Psoas muscle (tissue), 8 donors: ENCODE measurements at places on chromosomes 7 and 10.

DNA sequence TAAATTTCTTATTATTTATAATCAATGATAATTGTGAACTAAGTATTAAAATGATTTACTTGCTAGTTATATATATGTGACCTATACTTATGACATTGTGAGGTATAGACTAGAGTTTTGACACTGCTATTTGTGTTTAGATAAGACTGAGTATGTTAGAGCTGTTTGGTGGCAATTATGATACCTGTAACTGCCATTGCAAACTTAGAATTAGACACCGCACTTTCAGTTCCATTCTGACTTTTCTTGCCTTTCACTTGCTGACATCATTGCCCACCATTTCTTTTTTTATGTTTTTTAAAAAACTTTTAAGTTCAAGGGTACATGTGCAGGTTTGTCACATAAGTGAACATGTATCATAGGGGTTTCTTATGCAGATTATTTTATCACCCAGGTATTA, 214.5 kb downstream of the MBL2 start:
- H3K4me3 ChIP-seq = no peak overlapping the region
- H3K27me3 ChIP-seq = no peaks in the 10 kb centered on the region
- H3K4me1 ChIP-seq = no peaks in the 10 kb centered on the region
- H3K36me3 ChIP-seq = no peaks in the 10 kb centered on the region
- no peak overlapping the region for H3K27ac ChIP-seq

DNA sequence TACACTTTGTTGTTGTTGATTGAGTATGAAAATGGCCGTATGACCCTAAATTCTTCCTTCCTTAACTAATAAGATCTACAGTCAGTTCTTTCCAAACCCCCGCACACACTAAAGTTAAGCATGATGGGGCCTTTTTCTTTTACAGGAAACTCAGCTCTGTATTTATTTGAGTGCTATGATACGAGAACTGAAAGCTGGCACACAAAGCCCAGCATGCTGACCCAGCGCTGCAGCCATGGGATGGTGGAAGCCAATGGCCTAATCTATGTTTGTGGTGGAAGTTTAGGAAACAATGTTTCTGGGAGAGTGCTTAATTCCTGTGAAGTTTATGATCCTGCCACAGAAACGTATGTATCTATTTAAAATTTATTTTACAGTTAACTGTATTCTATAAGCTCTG, 14.2 kb upstream of the NUP42 start:
- H3K27me3 ChIP-seq = no peaks in the 10 kb centered on the region
- no peak overlapping the region for H3K27ac ChIP-seq
- H3K4me1 ChIP-seq = no peaks in the 10 kb centered on the region
- DNase-seq = no peak
- no peak overlapping the region for H3K4me3 ChIP-seq

- no peak overlapping the region for H3K27ac ChIP-seq
- peak; percentile 66 for DNase-seq
- no peaks in the 10 kb centered on the region for H3K27me3 ChIP-seq
These were observed 25.5 kb downstream of the SKIDA1 start for GRCh38 chr10:21499701-21500577.

GRCh38 chr10:69425511-69426298, 9.0 kb upstream of the TACR2 start:
- H3K4me1 ChIP-seq = peaks cover 11% of the 10 kb centered on the region
- H3K4me3 ChIP-seq = no peak overlapping the region
- H3K27ac ChIP-seq = no peak overlapping the region
- no peak for DNase-seq

GRCh38 chr10:72170263-72170662, 45.5 kb upstream of the ANAPC16 start:
- H3K4me3 ChIP-seq = no peak overlapping the region
- H3K4me1 ChIP-seq = no peaks in the 10 kb centered on the region
- H3K36me3 ChIP-seq = no peaks in the 10 kb centered on the region
- H3K27me3 ChIP-seq = no peaks in the 10 kb centered on the region
- no peak overlapping the region for H3K27ac ChIP-seq

DNA sequence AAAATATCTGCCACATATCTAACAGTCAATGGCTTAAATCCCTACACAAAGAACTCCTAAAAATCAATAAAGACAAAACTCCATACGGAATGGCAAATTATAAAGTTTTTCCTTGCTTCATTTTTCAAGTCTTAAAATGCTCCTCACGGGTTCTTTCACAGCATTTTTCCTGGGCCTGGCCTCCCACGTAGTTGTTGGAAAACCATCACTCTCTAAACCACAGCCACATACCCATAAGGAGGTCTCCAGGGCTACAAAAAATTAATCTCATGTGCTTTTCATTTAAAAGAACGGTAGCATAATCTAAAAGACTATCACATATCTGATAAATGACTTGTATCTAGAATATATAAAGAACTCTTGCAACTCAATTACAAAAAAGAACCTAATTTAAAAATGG, 2.9 kb downstream of the COA1 start:
- H3K4me1 ChIP-seq = peaks cover 50% of the 10 kb centered on the region
- H3K27me3 ChIP-seq = no peaks in the 10 kb centered on the region
- DNase-seq = no peak
- no peaks in the 10 kb centered on the region for H3K36me3 ChIP-seq
- H3K4me3 ChIP-seq = no peak overlapping the region
- peak overlapping the region; percentile 18 for H3K27ac ChIP-seq

- H3K4me3 ChIP-seq = no peak overlapping the region
- no peak for DNase-seq
- no peaks in the 10 kb centered on the region for H3K36me3 ChIP-seq
- peaks cover 4% of the 10 kb centered on the region for H3K27me3 ChIP-seq
These were observed 144.2 kb upstream of the TNRC18 start for GRCh38 chr7:5567790-5568189.

DNA sequence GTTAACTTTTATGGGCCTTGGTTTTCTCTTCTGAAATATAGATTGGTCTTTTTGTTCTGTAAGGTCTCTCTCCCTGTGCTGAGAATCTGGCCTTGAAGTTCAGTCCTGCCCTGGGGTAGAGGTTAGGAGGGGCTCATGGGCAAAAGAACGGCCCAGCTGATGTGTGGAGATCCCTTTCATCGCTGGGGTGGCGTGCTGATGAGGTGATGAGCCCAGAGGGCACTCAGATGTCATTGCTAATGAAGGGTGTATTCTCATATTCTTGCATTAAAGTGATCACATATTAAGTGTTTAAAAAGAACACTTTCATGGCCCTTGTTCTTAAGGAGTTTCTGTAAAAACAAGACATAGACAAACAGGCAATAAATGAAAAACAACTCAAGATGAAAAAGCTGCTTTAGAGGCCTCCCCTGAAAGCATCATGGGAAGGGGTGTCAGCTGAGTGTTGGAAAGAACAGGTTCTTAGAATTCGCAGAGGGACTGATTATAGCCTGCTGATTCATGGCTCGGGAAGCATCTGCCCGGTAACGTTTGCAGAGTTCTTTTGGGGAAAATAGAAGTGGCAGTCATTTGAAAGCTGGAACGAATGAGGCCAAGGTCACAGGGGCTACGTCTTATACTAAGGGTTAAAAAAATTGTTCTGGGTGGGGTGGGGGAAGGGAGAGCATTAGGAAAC, 72.5 kb upstream of the GPR158 start:
- no peak overlapping the region for H3K27ac ChIP-seq
- no peak for DNase-seq
- H3K27me3 ChIP-seq = no peaks in the 10 kb centered on the region

- H3K4me3 ChIP-seq = no peak overlapping the region
- no peaks in the 10 kb centered on the region for H3K27me3 ChIP-seq
- H3K27ac ChIP-seq = no peak overlapping the region
- no peaks in the 10 kb centered on the region for H3K4me1 ChIP-seq
These were observed 49.8 kb upstream of the PDSS1 start for GRCh38 chr10:26647602-26648244.

- no peak overlapping the region for H3K27ac ChIP-seq
- peaks cover 9% of the 10 kb centered on the region for H3K4me1 ChIP-seq
- H3K27me3 ChIP-seq = no peaks in the 10 kb centered on the region
- no peak overlapping the region for H3K4me3 ChIP-seq
- no peaks in the 10 kb centered on the region for H3K36me3 ChIP-seq
These were observed 31.6 kb downstream of the MGMT start for GRCh38 chr10:129498680-129499079.

DNA sequence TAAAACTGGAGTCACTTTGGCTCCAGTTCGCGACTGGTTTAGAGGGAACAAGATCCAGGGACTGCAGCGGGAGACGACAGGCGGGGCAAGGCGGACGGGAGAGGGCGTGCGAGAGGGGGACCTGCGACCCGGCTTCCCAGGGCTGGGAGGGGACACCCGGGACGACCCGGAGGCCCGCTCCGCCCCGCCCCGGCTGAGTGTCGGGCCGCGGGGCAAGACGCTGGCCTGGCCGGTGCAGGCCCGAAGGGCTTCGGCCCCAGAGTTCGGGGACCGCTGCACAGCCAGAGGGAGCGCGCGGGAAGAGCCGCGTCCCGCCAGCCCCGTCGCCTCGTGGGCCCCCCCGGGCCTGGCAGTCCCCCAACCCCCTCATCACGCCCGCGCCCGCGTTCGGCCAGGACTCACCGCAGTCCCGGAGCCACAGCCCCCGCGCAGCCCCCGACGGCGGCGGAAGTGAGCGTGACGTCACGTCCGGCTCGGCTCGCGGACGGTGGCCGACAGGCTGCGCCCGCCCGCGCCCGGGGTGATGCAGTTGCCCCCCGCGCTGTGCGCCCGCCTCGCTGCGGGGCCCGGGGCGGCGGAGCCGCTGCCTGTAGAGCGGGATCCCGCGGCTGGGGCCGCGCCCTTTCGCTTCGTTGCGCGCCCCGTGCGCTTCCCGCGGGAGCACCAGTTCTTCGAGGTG, at the start of the genes TUBGCP2 and ZNF511:
Gene TUBGCP2, minus strand, starts transcription at position 452 of the 679 bp plus-strand sequence. CDS start 5,931 bp downstream, outside the sequence.
Gene ZNF511, plus strand, starts transcription at position 494 of the 679 bp plus-strand sequence. Its CDS starts 30 bp downstream, at position 524.
- H3K4me3 ChIP-seq = peak within 1 kb of the TSS; percentile 97
- H3K27me3 ChIP-seq = no peaks in the 10 kb centered on the region
- peak; percentile 91 for DNase-seq
- H3K27ac ChIP-seq = peak within 1 kb of the TSS; percentile 99

DNA sequence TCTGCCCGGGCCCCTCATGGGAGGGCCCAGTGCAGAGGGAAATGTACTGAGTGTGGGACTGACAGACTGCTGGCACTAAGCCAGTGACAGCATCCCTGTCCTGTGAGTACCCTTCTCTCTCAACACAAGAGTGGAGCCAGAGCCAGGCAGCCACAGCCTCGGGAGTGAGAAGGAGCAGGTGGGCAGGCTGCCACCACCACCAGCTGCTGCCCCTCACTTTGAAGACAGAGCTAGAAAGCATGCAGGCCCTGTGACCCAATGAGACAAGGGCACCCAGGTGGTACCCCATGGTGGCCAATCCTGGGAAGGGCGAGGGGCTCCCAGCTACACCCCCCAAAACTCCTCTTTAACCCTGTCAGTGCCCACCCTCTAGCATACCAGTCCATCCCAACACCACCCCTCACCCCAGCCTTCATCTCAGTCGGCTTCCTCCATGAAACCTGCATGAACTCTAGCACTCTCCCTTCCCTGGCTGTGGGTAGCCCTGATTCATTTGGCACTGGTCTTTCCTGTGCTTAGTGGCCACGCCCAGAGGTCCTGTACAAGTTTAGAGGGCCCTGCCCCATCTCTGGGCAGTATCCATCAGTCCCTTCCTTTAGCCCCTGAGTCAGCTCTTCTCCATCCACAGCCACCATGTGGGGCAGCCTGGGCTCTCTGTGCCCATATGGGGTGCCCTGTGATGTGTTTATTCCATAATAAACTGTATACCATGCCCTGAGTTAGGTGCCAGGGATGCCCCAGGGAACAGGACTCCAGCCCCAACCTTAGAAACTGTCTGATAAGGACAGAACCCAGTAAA, 207.0 kb upstream of the ZMIZ1 start:
- no peak for DNase-seq
- H3K27me3 ChIP-seq = no peaks in the 10 kb centered on the region
- H3K27ac ChIP-seq = no peak overlapping the region
- peaks cover 2% of the 10 kb centered on the region for H3K4me1 ChIP-seq
- no peaks in the 10 kb centered on the region for H3K36me3 ChIP-seq

DNA sequence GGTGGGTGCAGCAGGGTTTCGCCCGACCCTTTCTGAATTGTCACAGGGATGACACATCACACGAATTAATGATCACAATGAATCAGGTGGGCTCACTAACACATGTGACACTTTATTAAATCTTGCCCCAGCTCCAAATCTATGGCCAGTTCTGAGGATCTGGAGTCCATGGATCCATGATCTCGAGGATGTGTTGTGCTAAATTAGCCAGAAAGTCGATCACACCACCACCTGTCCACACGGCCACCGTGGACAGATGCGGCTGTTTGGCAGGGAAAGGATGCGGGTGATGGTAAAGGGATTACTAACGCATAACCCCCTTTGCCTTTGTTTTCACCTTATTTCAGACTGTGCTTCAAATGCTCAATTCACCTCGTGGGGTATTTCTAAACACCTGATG, 96.4 kb downstream of the COBL start:
- no peaks in the 10 kb centered on the region for H3K27me3 ChIP-seq
- H3K4me1 ChIP-seq = peaks cover 3% of the 10 kb centered on the region
- no peak overlapping the region for H3K4me3 ChIP-seq
- DNase-seq = no peak
- H3K36me3 ChIP-seq = peaks cover 9% of the 10 kb centered on the region

DNA sequence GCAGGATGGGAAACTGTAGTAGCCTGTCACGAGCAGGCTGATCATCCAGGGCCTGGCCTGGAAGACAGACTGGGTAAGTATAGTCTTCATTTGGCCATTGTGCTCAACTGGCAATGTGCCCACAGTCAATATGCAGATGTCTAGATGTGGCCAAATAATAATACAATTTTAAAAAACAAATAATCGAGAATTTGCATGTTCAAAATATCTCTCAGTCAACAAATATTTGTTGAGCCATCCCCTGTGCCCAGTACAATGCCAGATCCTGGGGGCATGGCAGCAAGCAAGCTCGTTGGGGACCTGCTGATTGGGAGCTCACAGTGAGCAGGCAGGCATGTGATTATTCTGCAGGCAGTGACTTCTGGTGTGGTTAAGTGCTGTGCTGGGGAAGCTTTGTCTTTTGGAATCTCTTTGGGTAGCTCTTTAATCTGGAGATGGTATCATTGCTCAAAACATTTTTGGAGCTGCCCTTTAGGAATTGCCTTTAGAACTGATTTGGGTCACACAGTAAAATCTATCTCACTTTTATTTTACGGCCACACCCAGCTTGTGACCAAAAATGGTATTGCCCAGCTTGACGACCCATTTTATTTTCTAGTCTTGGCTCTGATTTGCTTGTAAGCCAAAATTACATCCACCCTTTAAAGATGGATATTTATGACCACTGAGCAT, 92.2 kb downstream of the PLCE1 start:
- DNase-seq = no peak
- H3K27me3 ChIP-seq = no peaks in the 10 kb centered on the region
- no peak overlapping the region for H3K27ac ChIP-seq

- DNase-seq = no peak
- H3K36me3 ChIP-seq = no peaks in the 10 kb centered on the region
- peaks cover 10% of the 10 kb centered on the region for H3K4me1 ChIP-seq
- H3K4me3 ChIP-seq = no peak overlapping the region
These were observed 39.1 kb downstream of the SUFU start for GRCh38 chr10:102542800-102543418.

DNA sequence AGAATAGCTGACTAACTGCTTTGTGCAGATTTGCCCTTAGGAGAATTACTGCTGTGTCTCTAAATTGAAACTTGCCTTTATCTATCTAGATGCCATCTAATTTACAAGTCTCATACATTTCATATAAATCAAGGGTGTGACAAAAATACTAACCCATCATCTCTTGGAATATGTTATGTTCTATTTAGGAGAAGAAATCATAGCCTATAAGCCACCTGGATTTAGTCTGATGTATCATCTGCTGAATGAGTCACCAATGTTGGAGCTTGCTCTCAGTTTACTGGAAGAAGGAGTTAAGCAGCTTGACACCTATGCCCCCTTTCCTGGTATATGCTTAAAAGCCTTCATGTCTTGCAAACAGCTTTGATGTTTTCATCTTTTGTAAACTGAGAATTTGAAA, 43.5 kb downstream of the NUP205 start:
- no peaks in the 10 kb centered on the region for H3K4me1 ChIP-seq
- no peak overlapping the region for H3K4me3 ChIP-seq
- peaks cover 7% of the 10 kb centered on the region for H3K36me3 ChIP-seq
- no peak overlapping the region for H3K27ac ChIP-seq
- no peaks in the 10 kb centered on the region for H3K27me3 ChIP-seq
